ENCODE measurements at places on chromosomes 4 and X. TPM values are rescaled to one million over a fixed set of nuclear protein-coding genes. Genes with fewer than 3 reads are reported as not detected.

ALPK1 gene
- total RNA-seq: 28.5 TPM

C1QTNF7 gene
- total RNA-seq: not detected

ERAS gene
- not detected for total RNA-seq

SLC6A8 gene
- total RNA-seq: 0.29 TPM

RPA4 gene
- 0.62 TPM for total RNA-seq

ATP1B4 gene
- total RNA-seq: not detected

EVC gene
- total RNA-seq: 55.9 TPM

BEND2 gene
- total RNA-seq: not detected

WDFY3 gene
- 0.21 TPM for total RNA-seq

MAGEB16 gene
- total RNA-seq: not detected

ZNF732 gene
- not detected for total RNA-seq

CYP4V2 gene
- total RNA-seq: 6.1 TPM

AADAT gene
- total RNA-seq: not detected

NXF2B gene
- not detected for total RNA-seq

MAGEC2 gene
- total RNA-seq: not detected

MAGEA8 gene
- not detected for total RNA-seq

ZDHHC15 gene
- total RNA-seq: 0.05 TPM

SSX4 gene
- total RNA-seq: not detected

HELT gene
- not detected for total RNA-seq

TGIF2LX gene
- total RNA-seq: not detected

FGF13 gene
- 0.24 TPM for total RNA-seq
